Calu3 (cell line): ENCODE measurements at places on chromosomes 7 and 10. TPM values are rescaled to one million over a fixed set of nuclear protein-coding genes. Genes with fewer than 3 reads are reported as not detected.

GRCh38 chr10:78502210-78502936 lies 468.7 kb downstream of the RPS24 start:
- DNase-seq: no peak

The SAP25 gene
- total RNA-seq: 3.1 and 3.2 TPM in 2 replicates

GRCh38 chr7:8724080-8724718 lies 290.8 kb downstream of the NXPH1 start:
- peak; percentile 74 for DNase-seq

DNA sequence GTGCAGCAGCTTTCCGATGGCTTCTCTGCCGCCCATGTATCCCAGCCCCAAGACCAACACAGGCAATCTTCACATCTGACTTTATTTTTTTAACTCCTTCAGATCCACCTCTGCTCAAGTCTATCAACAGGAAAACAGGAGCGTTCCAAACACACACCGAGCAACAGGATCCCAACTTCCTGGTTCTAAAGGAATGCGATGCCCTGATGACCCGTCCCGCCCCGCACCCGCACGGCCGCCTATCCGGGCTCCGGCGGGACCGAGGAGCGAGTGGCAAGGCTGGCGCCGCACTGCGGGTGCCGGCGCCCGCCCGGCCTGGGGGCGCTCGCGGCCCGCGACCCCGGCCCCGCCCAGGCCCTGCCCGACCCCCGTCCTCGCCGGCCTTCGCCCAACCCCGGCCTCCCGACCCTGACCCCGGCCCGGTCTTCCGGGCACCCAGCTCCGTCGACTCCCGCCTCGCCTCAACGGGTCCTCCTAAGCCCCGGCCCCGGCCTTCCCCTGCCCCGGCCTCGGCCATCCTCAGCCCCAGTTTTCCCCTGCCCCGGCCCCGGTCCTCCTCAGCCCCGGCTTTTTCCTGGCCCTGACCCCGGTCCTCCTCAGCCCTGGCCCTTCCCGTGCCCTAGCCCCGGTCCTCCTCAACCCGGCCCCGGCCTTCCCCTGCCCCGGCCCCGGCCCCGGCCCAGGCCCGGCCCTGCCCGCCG lies 730 bp downstream of the LARP4B start:
- DNase-seq: peak; percentile 74

DNA sequence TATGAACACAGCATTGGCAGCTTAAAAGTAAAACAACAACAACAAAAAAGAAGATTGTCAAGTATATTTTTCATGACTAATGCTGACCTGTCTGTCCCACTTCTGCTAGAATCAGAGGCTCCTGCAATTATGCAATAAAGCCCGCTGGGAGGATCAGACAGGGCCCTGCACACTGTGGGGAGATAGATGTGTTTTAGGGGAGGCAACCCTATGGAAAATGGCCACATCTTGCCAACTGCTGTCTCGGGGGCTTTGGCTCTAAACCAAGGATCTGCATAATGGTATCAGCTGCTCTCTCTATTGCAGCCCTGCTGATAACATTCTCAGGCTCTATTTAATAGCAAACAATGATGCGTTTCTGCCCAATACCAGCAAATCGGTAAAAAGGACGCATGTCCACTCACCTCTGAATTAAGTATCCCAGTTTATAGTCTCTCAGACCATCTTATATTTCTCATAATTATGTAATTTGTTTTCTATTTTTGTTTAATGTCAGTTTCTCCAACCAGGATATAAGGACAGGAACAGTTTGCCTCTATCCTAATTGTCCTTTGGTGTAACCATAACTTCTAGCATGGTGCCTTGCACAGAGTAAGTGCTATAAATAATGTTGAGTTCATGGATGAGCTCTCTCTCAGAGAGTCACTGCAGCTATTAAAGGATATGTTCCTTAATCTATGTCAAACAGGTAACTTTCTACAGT lies 15.3 kb upstream of the PRKAR2B start:
- DNase-seq: no peak

GRCh38 chr10:43082746-43083145 lies 5.9 kb downstream of the RET start:
- no peak for DNase-seq

The UTF1 gene
- total RNA-seq: not detected in 2 replicates

DNA sequence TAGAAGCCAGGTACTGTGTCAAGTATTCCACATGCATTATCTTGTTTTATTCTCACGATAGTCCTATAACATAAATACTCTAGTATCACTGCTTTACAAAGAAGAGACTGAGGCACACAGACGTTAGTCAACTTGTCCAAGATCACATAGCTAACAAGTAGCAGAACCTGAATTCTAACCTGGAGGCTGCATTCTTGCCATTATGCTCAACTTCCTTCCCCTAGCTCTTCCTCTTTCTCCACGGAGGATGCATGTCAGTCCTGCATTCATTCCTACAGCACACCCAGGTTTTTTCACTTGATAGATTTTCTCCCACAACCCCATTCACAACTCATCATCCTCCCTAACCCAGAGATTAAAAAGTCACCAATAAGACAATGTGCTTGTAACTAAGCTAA lies 388.5 kb upstream of the NFE2L3 start:
- DNase-seq: no peak

GRCh38 chr7:113883096-113883495 lies 35.7 kb downstream of the PPP1R3A start:
- DNase-seq: no peak

DNA sequence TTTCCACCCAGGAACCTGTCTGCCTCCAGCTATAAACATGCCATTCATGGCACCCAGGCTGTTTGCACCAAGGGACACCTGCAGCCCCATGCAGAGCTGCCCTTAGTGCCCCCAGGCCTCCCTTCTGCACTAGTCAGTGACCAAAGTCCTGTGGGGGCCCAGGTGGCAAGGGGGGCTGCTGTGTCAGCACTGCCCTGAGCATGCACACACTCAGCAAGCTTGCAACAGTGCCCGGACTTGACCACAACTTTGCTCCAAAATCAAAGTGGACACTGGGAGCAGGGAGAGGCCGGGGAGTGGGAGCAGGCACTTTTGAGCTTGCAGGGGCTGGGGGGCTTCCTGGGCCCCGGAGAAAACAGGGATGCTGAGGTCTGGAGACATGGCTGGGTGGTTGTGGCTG lies 192.9 kb upstream of the MBL2 start:
- DNase-seq: no peak

DNA sequence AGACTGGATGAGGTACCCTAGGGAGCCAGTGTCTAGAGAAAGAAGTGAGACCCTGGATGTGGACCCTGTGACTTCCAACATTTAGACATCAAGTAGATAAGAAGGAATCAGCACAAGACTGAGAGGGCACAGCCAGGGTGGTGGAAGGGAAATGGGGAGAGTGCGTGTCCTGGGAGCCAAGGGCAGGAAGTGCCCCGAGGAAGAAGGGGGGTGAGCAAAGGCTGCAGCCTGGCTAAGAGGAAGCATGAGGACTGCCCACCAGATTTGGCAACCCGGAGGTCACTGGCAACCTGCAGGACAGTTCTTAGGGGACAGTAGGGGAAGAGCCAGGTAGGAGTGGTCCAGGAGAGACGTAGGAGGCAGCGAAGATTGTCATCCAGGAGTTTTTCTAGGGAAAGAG lies 14.8 kb downstream of the COL13A1 start:
- no peak for DNase-seq

DNA sequence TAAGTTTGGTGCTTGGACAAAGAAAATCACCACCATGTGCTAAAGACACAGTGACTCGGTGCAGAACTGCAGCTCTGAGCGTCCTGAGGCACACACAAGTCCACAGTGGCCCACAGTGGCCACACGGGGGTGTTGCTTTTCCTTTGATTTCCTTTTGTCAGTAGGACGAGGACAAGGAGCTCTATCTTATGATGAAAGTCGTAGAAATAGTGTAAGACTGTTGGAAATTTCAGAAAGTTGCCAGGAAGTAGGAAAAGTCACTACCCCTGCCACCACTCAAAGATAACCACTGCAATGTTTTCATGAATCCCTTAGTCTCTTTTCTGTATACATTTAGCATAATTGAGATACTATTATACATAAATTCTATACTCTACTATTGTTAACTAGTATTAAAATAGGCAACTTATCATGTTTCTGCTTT lies 146.0 kb downstream of the TNS3 start:
- DNase-seq: peak; percentile 74

GRCh38 chr10:30827531-30828120 lies 198.1 kb upstream of the LYZL2 start:
- no peak for DNase-seq

DNA sequence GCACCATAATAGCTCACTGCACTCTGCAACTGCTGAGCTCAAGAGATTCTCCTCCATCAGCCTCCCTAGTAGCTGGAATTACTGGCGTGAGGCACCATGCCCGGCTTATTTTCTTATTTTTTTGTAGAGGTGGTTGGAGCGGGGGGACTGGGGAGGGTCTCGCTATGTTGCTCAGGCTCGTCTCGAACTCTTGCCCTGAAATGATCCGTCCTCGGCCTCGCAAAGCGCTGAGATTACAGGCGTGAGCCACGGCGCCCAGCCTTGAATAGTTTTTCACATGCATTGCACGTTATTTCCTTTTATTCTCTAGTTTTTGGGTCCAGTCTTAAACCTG lies 526 bp upstream of the LAMTOR4 start:
- DNase-seq: no peak
